CD4-positive, alpha-beta memory T cell (primary cell): ENCODE measurements at places on chromosomes 7 and 10. TPM values are rescaled to one million over a fixed set of nuclear protein-coding genes. Genes with fewer than 3 reads are reported as not detected.
A peak's percentile ranks its signal among the peaks of the same experiment; 100 is the strongest.

GRCh38 chr7:6106140-6106904, 75.1 kb downstream of the ANKRD61 start:
- peak; percentile 50 for DNase-seq
- H3K27ac ChIP-seq: peak overlapping the region; percentile 86
- peaks cover 30% of the 10 kb centered on the region for H3K4me1 ChIP-seq

GRCh38 chr10:122516734-122517133, 43.8 kb upstream of the DMBT1 start:
- no peaks in the 10 kb centered on the region for H3K27me3 ChIP-seq
- H3K27ac ChIP-seq: no peak overlapping the region
- peaks cover 44% of the 10 kb centered on the region for H3K4me1 ChIP-seq
- H3K4me3 ChIP-seq: no peak overlapping the region

CTAGE15 gene
- polyA plus RNA-seq: 0.11 TPM

TMEM236 gene
- not detected for polyA plus RNA-seq

GRCh38 chr7:64307254-64308015, 6.3 kb upstream of the ZNF736 start:
- H3K27me3 ChIP-seq: no peaks in the 10 kb centered on the region
- peak overlapping the region; percentile 71 for H3K27ac ChIP-seq
- peak; percentile 94 for DNase-seq
- peaks cover 13% of the 10 kb centered on the region for H3K4me1 ChIP-seq
- no peaks in the 10 kb centered on the region for H3K36me3 ChIP-seq

GRCh38 chr10:944034-944831, 12.7 kb upstream of the LARP4B start:
- no peaks in the 10 kb centered on the region for H3K27me3 ChIP-seq
- H3K27ac ChIP-seq: no peak overlapping the region
- no peak for DNase-seq

DNA sequence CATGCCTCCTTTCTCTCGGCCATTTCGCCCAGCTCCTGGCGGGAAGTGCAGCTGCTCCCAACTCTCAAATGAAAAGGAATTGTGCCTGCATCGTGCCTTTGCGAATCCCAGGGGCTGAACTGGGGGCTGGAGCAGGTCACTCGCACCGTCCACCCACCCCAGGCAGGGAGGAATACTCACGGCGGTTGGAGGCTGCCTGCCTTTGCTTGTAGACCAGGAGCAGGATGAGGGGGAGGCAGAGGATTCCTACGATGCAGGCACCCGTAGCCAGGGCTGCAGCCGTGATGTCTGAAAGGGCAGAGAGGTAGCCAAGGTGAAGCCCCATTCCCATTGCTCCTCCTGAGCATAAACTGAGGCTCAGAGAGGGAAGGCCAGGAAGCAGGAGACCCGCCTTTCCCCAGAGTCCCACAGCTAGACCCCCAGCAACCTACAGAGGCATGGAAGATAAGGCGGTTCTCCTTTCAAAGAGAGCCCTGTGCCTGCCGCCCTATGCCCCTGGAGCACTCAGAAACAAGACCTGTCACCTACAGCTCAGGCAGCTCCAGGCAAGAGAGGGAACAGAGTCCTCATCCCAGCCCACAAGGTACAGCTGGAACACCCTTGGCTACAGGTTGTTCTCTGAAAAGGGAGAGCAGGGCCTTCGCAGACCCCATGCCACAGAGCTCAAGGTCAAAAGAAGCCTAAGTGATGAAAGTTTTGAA, 18.0 kb downstream of the VSIR start:
- no peaks in the 10 kb centered on the region for H3K27me3 ChIP-seq
- H3K4me1 ChIP-seq: peaks cover 94% of the 10 kb centered on the region
- H3K4me3 ChIP-seq: no peak overlapping the region
- peak overlapping the region; percentile 53 for H3K27ac ChIP-seq
- no peak for DNase-seq

- H3K36me3 ChIP-seq: no peaks in the 10 kb centered on the region
- H3K4me3 ChIP-seq: no peak overlapping the region
- no peaks in the 10 kb centered on the region for H3K27me3 ChIP-seq
Observed at GRCh38 chr7:81983406-81983805, 213.6 kb upstream of the HGF start.

KCNH2 gene
- polyA plus RNA-seq: 1.8 TPM

DNA sequence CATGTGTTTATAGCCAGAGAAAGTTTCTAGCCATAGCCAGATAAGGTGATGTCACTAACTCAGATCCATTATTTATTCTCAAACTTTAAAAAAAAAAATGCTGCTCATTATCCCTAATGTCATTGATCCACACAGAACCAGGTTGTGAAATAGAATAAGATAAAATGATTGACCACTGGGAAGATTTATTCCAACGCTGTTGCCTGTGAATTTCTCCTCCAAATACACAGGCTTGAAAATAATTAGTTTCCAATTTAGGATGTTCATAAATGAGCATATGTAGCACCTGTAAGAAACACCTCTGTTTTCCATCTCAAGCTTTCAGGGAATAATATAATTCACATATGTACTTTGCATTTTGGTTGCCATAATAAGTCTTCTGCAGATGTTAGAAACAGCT, 283.1 kb upstream of the DKK1 start:
- H3K4me1 ChIP-seq: no peaks in the 10 kb centered on the region
- no peak overlapping the region for H3K4me3 ChIP-seq
- no peak for DNase-seq
- no peak overlapping the region for H3K27ac ChIP-seq
- no peaks in the 10 kb centered on the region for H3K27me3 ChIP-seq
- no peaks in the 10 kb centered on the region for H3K36me3 ChIP-seq

GRCh38 chr7:105131033-105131656, 117.1 kb downstream of the KMT2E start:
- H3K4me1 ChIP-seq: peaks cover 6% of the 10 kb centered on the region
- no peak overlapping the region for H3K27ac ChIP-seq
- no peak overlapping the region for H3K4me3 ChIP-seq

DNA sequence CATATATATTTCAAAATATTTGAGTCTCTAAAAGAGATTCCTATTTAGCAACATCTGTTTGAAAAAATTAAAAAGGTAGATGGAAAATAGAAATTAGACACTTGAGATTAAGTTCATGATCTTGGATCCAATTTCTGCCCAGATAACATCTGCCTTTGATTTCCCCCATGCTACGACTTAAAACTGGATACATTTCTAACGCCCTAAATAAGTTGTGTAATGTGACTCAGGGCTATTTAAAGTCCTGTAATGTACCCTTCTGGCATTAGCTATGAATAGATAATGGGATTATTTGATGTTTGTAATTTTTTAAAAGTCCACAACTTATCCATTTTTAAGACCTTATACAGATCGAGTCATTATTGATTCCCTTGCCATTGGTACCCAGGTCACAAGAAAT, 23.4 kb downstream of the CFAP43 start:
- no peaks in the 10 kb centered on the region for H3K4me1 ChIP-seq
- H3K4me3 ChIP-seq: no peak overlapping the region
- no peaks in the 10 kb centered on the region for H3K36me3 ChIP-seq

- H3K36me3 ChIP-seq: no peaks in the 10 kb centered on the region
- H3K4me1 ChIP-seq: no peaks in the 10 kb centered on the region
- DNase-seq: no peak
- no peak overlapping the region for H3K4me3 ChIP-seq
- no peak overlapping the region for H3K27ac ChIP-seq
Observed at GRCh38 chr7:102175423-102176170, 111.1 kb upstream of the SH2B2 start.

GRCh38 chr10:75035975-75036708, 75.3 kb upstream of the SAMD8 start:
- H3K27me3 ChIP-seq: no peaks in the 10 kb centered on the region
- H3K27ac ChIP-seq: no peak overlapping the region
- DNase-seq: no peak
- no peak overlapping the region for H3K4me3 ChIP-seq

GRCh38 chr10:124086787-124087671, 6.4 kb downstream of the CHST15 start:
- H3K4me1 ChIP-seq: no peaks in the 10 kb centered on the region
- DNase-seq: no peak
- H3K4me3 ChIP-seq: no peak overlapping the region
- H3K27me3 ChIP-seq: no peaks in the 10 kb centered on the region

DNA sequence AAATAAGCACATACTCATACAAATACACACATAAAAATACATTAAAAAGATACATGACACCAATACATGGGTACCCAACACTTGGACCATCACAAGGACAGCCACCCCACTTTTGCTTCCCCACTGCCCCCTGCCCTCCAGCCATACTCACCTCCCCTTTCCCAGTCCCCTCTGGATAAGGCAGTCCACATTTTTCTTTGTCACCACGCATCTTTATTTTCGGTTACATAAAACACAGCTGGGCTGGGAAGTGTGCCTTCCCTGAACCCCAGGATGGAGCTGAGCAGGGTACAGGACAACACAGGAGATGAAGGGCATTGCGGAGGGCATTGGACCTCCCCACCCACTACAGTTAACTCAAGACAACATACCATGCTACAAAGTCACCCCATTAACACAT, 1.1 kb upstream of the HOXA3 start:
- H3K27me3 ChIP-seq: peaks cover 93% of the 10 kb centered on the region
- H3K4me1 ChIP-seq: peaks cover 51% of the 10 kb centered on the region
- H3K36me3 ChIP-seq: no peaks in the 10 kb centered on the region
- DNase-seq: no peak
- no peak overlapping the region for H3K4me3 ChIP-seq
- no peak overlapping the region for H3K27ac ChIP-seq

- no peaks in the 10 kb centered on the region for H3K36me3 ChIP-seq
- no peak overlapping the region for H3K27ac ChIP-seq
- no peak overlapping the region for H3K4me3 ChIP-seq
- no peaks in the 10 kb centered on the region for H3K4me1 ChIP-seq
- DNase-seq: no peak
Observed at GRCh38 chr10:58373442-58373827, 11.8 kb upstream of the TFAM start.

DNA sequence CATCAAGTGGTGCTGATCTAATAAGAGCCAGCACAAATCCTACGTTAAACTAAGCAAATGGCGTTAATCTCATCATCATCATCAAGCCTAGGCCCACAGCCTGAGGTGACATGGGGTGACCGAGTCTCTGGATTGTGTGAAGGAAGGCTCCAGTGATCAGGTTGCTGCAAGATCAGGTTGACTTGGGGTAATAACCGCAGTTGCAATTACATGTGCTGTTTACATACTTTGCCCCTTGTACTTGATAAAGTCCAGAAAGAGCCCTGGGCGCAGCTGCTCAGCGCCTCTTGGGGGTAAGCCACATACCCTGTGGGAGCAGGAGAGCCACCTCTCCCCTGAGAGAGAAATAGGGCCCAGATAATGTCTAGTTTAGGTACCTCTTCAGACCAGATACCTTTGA, 228.1 kb downstream of the WDR11 start:
- H3K4me1 ChIP-seq: no peaks in the 10 kb centered on the region
- H3K27me3 ChIP-seq: no peaks in the 10 kb centered on the region
- no peaks in the 10 kb centered on the region for H3K36me3 ChIP-seq
- no peak overlapping the region for H3K4me3 ChIP-seq

- no peaks in the 10 kb centered on the region for H3K27me3 ChIP-seq
- H3K27ac ChIP-seq: no peak overlapping the region
- no peaks in the 10 kb centered on the region for H3K4me1 ChIP-seq
- H3K4me3 ChIP-seq: no peak overlapping the region
- H3K36me3 ChIP-seq: no peaks in the 10 kb centered on the region
Observed at GRCh38 chr7:255721-256361, 34.1 kb upstream of the FOXL3 start.

SLC26A5 gene
- polyA plus RNA-seq: not detected

GRCh38 chr7:20835111-20835750, 48.5 kb upstream of the SP8 start:
- no peaks in the 10 kb centered on the region for H3K4me1 ChIP-seq
- H3K4me3 ChIP-seq: no peak overlapping the region
- H3K27me3 ChIP-seq: no peaks in the 10 kb centered on the region
- DNase-seq: no peak
- H3K36me3 ChIP-seq: no peaks in the 10 kb centered on the region

DNA sequence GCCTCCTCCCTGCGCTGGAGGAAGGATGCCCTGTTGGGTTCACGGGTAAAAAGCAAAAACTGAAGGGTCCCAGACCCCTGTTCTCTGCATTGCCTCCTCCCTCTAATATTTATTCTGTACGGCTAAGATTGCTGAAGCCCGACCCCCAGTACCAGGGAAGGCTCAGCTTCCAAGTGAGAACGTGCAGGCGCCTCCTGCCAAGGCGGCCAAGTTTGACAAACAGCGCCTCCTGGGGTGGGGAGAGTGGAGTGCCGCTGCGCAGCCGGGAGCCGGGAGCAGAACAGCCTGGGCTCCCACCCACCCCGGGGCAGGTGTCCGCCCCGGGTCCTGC, 4.7 kb upstream of the EBF3 start:
- H3K27me3 ChIP-seq: peaks cover 25% of the 10 kb centered on the region
- no peak overlapping the region for H3K27ac ChIP-seq
- no peak for DNase-seq
- no peaks in the 10 kb centered on the region for H3K36me3 ChIP-seq
- no peaks in the 10 kb centered on the region for H3K4me1 ChIP-seq

- no peaks in the 10 kb centered on the region for H3K27me3 ChIP-seq
- no peaks in the 10 kb centered on the region for H3K4me1 ChIP-seq
- DNase-seq: no peak
- no peak overlapping the region for H3K4me3 ChIP-seq
- no peaks in the 10 kb centered on the region for H3K36me3 ChIP-seq
- H3K27ac ChIP-seq: no peak overlapping the region
Observed at GRCh38 chr10:120251821-120252442, 205.1 kb upstream of the PLPP4 start.
